Left cardiac atrium (tissue), 4 donors: ENCODE measurements at places on chromosomes 2 and 18. TPM values are rescaled to one million over a fixed set of nuclear protein-coding genes. Genes with fewer than 3 reads are reported as not detected.
A peak's percentile ranks its signal among the peaks of the same experiment; 100 is the strongest.

DNA sequence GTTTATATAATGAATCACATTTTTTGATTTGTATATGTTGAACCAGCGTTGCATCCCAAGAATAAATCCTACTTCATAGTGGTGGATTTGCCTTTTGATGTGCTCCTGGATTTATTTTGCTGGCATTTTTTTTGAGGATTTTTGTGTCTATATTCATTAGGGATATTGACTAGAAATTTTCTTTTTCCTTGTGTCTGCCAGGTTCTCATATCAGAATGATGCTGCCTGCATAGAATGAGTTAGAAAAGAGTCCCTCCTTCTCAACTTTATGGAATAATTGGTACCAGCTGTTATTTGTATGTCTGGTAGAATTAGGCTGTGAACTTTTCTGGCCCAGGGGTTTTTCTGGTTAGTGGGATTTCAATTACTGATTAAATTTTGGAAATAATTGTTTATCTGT lies 457.4 kb upstream of the DSEL start:
- no peak for DNase-seq

DNA sequence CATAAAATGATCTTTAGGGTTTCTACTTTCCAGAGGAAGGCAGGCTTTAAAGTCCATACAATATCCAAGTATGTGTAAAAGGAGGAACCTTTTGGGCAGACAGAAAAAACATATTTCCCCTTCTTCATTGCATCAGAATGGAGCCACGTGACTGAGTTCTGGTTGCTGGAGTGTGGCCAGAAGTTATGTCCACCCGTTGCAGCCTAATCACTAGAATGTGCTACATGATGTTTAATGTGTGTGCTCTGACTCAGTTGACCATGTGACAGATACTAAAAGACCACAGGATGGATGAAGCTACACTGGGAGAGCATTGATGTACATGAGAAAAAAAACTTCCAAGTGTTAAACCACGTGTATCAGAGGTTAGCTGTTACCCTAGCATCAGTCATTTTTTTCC lies 460.9 kb downstream of the RIT2 start:
- DNase-seq = no peak

- no peak for DNase-seq
Measured at GRCh38 chr18:42417189-42417588, 462.2 kb downstream of the PIK3C3 start.

DNA sequence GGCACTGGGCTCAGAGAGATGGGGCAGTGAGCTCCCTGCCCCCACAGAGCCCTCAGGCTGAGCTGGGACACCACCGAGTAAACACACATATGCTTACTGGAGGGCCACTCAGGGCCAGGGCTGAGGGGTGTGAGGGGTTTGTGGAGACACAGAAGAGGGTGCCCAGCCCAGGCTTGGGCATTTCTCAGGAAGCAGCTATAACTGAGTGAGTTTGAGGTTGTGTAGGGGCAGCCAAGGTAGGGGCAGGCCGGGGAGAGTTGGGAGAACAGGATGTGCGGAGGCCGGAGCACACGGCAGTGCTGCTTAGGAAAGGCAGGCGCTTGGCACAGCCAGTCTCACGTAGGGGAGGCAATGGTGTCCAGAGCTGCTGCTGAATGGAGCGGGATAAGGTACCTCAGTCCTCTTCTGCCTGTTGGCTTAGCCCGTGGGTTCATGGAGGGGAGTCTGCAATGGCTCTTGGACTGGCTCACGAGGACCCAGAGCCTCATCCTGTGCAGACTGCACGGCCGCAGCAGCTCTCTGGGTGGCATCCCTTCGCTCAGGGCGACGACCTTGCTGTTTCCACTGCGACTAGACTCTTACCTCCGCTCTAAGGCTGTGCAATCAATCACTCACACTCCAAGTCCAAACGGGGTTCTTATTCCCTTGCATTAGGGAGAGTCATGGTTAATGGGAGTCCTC lies 466.1 kb upstream of the HS6ST1 start:
- DNase-seq = no peak

GRCh38 chr2:106536490-106536889 lies 49.3 kb downstream of the CD8B2 start:
- no peak for DNase-seq

DNA sequence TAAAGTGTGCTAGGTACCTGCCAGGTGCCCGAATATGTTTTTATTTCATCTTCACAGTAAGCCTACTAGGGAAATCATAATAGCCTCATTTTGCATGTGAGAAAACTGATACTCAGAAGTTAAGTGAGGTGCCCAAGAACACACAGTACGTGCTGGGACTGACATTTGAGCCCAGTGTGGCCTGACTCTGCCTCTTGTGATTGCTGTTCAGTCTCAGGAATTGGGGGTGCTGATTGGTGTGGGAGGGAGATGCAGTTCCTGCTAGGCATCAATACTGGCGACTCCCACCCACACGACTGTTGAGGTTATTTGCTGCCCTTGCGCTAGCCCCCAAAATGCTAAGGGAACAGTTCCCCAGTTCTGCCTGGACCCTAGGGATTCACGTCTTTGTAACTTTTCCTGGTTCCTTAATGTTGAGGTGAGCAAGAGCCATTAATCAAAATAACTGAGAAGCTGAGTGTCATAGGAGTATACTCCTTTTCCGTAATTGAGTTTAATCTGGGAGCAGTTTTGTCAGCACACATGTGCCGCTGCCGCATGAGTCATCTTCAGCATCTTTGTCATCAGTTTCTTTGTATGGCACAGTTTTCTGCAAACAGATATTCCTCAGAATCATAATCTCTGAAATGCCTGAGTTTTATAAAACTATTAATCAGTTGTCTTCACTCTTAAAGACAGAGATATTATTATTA lies 120.7 kb downstream of the NCK2 start:
- no peak for DNase-seq

Gene FNDC4
- total RNA-seq = 32.5 TPM

GRCh38 chr18:68948622-68949021 lies 150.7 kb downstream of the CCDC102B start:
- DNase-seq = no peak

Gene CAPN13
- not detected for total RNA-seq

Gene MATN3
- 0.52 TPM for total RNA-seq

DNA sequence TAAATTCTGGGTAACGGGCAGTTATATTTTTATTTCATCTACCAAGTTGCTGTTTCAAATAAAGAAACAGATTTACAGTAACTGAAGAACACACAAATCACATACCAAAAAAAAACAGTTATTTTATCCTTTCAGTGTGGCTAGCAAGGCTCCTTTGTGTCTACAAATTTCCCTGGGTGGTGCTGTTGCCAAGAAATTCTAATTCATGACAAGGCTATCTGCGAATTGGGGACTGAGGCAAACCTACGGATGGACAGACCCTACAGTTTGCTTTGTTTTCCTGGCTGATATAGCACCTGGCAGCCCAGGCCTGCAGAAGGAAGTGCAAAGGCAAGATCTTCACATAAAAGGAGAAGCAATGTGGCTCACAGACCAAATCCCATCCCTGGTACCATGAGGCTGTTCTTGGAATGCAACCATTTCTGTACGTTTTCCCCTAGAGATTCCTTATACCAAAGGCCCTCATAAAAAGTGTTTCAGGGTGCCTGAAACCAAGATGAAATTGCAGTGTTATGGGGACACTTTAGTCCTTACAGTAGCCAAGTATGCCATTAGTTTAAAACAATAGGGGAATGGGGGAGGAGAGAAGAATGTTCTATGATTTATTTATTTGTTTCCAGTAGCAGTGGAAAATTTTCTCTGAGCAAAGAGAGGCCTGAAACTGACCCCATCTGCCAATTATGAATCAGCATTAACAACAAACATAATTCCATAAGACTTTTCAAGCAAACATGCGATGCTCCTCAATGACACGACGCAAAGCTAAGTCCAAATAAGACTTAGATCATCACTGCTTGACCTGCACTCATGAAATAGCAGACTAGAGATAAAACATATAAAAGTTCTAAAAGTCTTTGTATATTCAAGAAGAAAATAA lies 4.3 kb downstream of the KLF7 start:
- DNase-seq = no peak

DNA sequence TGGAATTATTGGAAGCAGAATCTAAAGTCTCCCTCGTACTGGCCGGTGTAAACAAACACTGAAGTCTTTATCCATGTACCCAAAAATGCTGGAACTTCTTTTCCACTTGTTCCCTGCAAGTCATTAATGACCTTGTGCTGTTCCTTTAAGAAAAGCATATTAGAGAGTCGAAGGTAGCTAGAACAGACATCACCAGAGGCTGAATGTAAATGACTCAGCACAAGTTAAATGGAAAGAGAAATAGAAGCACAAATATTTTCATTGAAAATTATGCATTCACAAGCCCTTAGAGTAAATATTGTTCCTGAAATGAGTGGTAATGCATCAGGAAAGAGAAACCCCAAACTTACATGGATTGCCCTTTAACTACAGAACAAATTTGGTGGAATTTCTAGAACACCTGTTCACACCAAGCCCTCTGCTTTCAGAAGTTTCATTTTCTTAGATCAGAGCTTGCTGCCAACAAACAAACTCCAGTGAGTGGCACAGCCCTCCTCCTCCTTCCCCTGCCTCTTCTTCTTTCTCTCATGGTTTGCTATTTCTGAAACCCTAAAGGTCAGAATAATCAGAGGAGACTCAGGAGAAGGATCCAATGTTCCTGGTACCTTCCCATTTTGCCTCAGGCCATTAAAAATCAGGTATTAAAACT lies 264.3 kb downstream of the TXNL1 start:
- DNase-seq = no peak

GRCh38 chr2:126796931-126797621 lies 101.6 kb upstream of the TEX51 start:
- no peak for DNase-seq

GRCh38 chr2:217912098-217913024 lies 90.4 kb downstream of the TNS1 start:
- DNase-seq = no peak

Gene ARHGAP28
- 3.5 TPM for total RNA-seq

DNA sequence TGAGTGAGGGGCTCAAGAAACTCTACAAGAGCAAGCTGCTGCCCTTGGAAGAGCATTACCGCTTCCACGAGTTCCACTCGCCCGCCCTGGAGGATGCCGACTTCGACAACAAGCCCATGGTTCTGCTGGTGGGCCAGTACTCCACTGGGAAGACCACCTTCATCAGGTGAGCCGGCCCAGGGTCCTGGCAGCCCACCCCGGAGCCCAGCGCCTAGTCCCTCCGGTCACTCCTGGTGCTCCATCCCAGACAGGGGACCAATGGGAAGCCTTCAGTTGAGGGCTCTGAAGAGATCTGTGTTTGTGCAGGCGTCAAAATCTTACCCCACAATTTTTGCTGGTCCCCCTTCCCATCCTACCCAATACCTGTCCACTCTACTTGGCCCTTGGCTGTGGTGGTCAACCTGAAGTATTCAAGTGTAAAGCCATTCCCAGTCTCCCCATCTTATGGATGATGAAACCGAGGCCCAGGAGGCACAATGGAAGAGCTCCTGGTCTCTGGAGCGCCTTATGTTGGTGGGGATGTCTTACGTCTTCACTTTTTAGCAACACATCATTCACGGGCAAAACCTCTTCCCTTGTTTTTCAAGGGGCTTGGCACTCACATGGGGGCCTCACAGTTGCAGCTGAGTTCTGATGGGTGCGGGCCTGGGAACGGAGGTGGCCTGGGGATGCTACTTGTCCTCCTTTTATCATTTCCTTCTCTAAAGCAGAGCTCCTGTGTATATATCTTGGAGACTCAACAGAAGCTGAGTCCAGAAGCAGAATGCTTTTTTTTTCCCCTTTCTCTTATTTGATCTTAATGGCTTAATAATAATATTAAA lies 941 bp downstream of the EHD3 start:
- DNase-seq = no peak

Gene ANKRD36B
- total RNA-seq = 5.5 TPM

Gene TBC1D8
- total RNA-seq = 41.2 TPM

DNA sequence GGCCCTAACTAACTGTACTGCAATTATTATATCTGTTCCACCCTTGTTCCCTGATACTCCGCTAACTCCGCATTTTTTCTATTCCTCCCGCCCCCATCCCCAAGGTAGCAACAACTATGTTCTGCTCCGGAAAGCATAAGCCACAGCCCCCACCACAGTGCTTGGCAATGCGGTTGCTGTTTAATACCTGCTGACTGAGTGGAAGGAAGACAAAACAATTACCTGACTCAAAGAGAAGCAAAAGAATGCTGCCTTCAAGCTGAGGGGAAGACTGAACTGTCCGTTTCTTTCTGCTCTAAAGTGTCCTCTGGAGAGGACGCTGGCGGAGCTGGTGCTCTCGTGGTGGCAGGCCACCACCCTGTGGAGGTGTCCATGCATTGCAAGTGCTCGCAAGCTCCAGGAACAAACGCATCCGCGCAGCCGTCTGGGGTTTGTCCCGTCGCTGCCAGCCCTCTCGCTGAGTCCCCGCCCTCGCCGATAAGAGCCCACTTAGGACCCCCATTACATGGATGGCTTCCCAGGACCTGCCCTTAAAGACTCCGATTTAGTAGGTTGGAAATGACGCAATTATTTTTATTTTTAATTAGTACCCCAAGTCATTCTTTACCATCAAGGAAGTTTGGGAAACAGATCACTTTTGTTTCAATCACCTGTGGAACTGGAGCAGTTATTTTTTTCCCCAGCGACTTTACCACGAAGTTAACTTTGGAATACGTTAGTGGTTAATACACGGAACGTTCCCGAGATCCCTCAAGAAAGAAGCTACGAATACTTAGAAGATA lies 1.6 kb upstream of the MYL12A start:
- DNase-seq = peak; percentile 92

Gene ERMN
- total RNA-seq = not detected
